ENCODE measurements at places on chromosomes 4 and X. TPM values are rescaled to one million over a fixed set of nuclear protein-coding genes. Genes with fewer than 3 reads are reported as not detected.

DNA sequence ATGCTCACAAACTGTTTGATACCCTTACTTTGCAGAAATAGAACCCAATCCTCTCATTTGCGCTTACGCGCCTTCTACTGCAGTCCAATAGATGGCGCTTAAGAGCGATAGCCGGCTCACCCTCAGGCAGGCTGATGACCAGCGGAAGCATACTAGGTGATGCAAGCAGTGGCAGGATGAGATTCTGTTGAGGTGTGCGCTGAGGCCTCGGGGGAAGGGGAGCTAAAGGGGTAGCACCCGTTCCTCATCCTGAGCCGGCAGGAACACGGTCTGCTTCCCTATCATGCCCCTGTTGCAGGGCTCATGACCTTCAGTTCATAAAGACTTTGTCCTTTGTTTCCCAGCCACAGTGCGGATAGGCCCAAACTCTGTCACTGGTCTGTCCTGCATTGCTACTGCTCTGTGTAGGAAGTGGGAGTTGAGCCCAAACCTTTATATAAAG, 628.9 kb downstream of the TLL1 start:
- DNase-seq: no peak

The XAGE2 gene
- total RNA-seq: not detected

The CHRDL1 gene
- total RNA-seq: 75.8 TPM

The RRH gene
- not detected for total RNA-seq

- no peak for DNase-seq
Measured at GRCh38 chrX:115679460-115679859, 118.5 kb downstream of the PLS3 start.

DNA sequence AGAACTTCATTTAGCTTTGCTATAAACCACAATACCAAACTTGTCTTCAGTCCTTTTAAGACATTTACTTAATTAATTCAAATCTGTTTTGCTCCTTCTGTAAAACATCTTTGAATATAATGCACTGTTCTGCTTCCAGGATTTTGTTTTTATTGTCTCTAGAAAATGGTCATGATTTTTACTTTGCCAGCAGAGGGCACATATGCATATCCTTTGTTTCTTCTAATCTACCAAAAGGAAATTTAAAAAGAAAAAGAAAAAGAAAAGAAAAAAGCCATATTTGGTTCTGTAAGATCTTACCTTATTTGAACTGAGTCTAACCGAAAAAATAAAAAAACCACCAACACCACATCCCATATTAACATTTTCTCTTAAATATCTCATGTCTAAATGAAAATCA, 101.9 kb upstream of the CCSER1 start:
- no peak for DNase-seq

The CPZ gene
- 5.1 TPM for total RNA-seq
